SHP77 (cell line): ENCODE measurements at places on chromosomes 6 and 20.

- no peak for DNase-seq
Measured at GRCh38 chr6:1105833-1106400, 206.0 kb upstream of the FOXQ1 start.

- DNase-seq, result no peak
Measured at GRCh38 chr6:106014955-106015354, 71.2 kb upstream of the PRDM1 start.

DNA sequence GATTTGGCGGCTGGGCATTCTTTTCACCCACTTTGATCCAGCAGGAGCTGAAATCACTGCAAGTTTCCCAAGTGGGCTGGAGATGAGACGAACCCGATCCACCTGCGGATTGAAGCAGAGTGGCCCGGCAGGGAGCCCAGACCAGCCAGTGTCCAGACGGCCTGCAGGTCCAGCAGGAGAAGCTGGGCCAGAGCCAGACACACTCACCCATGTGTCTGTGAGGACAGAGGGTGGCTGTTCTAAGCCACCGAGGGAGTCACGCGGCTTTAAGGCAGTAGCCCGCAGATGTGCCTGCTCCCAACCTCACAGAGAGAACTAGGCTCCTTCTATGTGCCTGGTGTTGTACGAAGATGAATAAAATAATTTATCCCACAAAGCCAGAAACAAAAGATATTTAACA, 200.7 kb downstream of the WDR27 start:
- no peak for DNase-seq

DNA sequence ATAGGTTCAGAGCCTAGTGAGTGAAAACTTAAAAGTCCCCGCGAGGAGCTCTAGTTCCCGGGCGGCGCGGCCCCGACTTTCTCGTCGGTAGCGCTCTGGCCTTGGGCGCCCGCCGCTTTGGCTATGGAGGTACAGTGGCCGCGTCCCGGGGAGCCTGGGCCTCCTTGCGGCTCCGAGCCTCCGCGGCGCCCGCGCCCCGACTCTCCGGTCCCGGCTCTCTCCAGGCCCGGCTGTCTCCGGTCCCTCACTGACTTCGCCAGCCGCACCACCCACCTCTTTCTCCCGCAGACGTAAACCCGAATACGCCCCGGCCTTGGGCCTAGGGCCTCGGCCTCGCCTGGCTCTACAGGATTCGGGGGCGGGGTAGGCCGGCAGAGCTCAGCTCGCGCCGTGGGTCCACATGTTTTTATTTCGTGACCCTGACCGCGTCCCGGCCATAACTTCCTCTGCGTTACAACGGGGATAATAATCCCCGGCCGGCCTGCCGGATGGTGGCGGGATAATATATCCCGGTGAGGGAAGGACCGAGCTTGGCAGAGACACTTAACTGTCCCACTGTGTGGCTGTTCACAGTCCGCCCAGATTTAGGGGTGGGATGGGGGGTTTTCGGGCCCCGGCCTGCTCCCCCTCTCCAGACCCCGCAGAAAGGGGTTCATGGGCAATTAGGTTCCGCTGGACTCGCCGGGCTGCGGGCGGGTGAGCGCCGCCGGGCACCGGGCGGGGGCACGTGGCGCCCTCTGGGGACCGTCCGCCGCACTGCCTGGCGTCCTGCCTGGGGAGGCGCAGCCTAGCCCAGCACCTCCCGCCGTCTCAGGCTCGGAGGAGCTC, 10.0 kb upstream of the TBX18 start:
- peak; percentile 61 for DNase-seq

GRCh38 chr6:29733057-29733456, 9.8 kb downstream of the HLA-F start:
- no peak for DNase-seq

DNA sequence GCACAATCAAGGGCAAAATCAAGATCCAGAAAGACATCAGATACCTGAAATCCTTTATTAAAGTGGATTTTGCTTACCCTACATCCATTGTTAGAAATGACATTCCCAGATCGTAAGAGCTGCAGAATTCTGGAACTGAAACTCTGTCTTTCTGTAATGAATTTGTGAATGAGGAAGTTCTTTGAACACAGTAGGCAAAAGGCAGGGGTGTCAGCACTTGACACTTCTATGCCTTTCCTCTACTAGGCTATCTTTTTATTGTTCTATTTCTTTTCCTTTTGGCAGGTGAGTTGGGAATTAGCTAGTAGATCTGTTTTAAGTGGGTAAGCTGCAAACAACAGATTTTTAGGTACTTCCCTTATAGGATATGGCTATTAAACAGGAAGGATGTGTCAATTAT, 126.3 kb downstream of the CARMIL1 start:
- DNase-seq, result no peak
